Breast epithelium (tissue), 4 donors: ENCODE measurements at places on chromosomes 5 and 9. TPM values are rescaled to one million over a fixed set of nuclear protein-coding genes. Genes with fewer than 3 reads are reported as not detected.

The DNM1 gene
- 11.3 TPM for total RNA-seq

The ATG10 gene
- total RNA-seq, result 6.6 TPM

The PCDHB16 gene
- 4.3 TPM for total RNA-seq

The CKMT2 gene
- 3.7 TPM for total RNA-seq

- no peak for DNase-seq
- no peak overlapping the region for H3K4me3 ChIP-seq
- H3K36me3 ChIP-seq, result no peaks in the 10 kb centered on the region
- H3K4me1 ChIP-seq, result no peaks in the 10 kb centered on the region
These were observed 13.9 kb downstream of the NR2F1 start for GRCh38 chr5:93596676-93597490.

GRCh38 chr9:78559449-78559885 lies 262.5 kb downstream of the PSAT1 start:
- DNase-seq, result no peak
- no peak overlapping the region for H3K27ac ChIP-seq
- no peaks in the 10 kb centered on the region for H3K27me3 ChIP-seq
- no peaks in the 10 kb centered on the region for H3K36me3 ChIP-seq
- H3K4me1 ChIP-seq, result no peaks in the 10 kb centered on the region
- H3K4me3 ChIP-seq, result no peak overlapping the region

- DNase-seq, result no peak
- H3K4me3 ChIP-seq, result no peak overlapping the region
- H3K36me3 ChIP-seq, result no peaks in the 10 kb centered on the region
- no peaks in the 10 kb centered on the region for H3K4me1 ChIP-seq
These were observed 55.3 kb downstream of the ZNF622 start for GRCh38 chr5:16410338-16410737.

GRCh38 chr5:142391058-142391845 lies 66.4 kb upstream of the SPRY4 start:
- peaks cover 8% of the 10 kb centered on the region for H3K4me1 ChIP-seq
- no peak for DNase-seq
- H3K27ac ChIP-seq, result peak overlapping the region; percentile 43
- H3K27me3 ChIP-seq, result no peaks in the 10 kb centered on the region
- H3K4me3 ChIP-seq, result no peak overlapping the region

DNA sequence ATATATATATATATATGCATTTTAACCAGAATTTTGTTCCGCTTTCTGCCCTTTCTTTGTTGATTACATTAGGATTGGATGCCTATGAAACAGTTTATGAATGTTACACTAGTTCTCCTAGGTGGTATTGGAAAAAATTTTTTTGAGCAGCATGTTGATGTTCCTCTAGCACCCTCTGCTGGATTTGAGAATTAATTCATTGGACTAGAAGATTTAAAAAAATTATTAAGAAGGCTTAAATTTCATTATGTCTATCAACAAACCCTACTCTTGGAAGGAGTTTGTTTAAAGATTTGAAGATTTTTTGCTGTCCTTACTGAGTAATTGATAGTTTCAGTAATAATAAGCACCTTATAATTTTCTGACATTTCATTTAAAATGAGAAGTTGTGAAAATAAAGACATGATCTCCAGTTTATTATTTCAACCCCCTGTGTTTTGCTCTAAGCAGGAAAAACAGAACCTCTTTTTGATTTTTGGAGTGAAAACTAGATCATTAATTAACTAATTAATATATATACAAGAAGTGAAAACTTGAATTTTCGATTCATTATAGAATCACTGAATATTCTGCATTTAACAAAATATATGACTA lies 89.6 kb downstream of the CCDC171 start:
- no peak overlapping the region for H3K4me3 ChIP-seq
- H3K27ac ChIP-seq, result no peak overlapping the region
- no peak for DNase-seq
- H3K36me3 ChIP-seq, result no peaks in the 10 kb centered on the region

- DNase-seq, result no peak
- no peaks in the 10 kb centered on the region for H3K36me3 ChIP-seq
- H3K4me3 ChIP-seq, result no peak overlapping the region
- no peak overlapping the region for H3K27ac ChIP-seq
These were observed 163.8 kb upstream of the KLF4 start for GRCh38 chr9:107653263-107653821.

GRCh38 chr9:129712634-129713401 lies 40.0 kb downstream of the PTGES start:
- H3K27me3 ChIP-seq, result no peaks in the 10 kb centered on the region
- H3K36me3 ChIP-seq, result no peaks in the 10 kb centered on the region
- H3K4me1 ChIP-seq, result peaks cover 12% of the 10 kb centered on the region
- DNase-seq, result no peak

DNA sequence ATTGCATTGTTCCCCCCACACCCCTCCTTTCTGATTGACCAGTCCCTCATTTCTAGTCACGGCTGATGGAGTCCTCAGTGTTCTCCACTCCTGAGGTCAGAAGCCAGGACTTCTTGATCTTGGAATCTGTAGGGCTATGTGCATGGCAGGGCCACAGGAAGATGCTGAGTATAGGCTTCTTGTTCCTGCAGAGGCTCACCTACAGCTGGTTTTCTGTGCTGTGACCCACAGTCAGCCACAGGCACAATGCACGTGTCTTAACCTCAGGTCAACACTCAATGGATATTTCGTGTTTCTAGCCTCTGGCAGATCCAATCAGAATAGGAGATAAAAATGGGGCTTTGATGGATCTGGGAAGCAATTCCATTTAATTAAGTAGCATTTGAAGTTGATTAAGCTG lies 14.3 kb upstream of the CXCL14 start:
- H3K4me3 ChIP-seq, result no peak overlapping the region
- DNase-seq, result no peak
- no peak overlapping the region for H3K27ac ChIP-seq
- H3K27me3 ChIP-seq, result no peaks in the 10 kb centered on the region
- no peaks in the 10 kb centered on the region for H3K36me3 ChIP-seq

GRCh38 chr9:127567035-127567729 lies 44.9 kb upstream of the STXBP1 start:
- peak overlapping the region; percentile 88 for H3K4me3 ChIP-seq
- peak; percentile 64 for DNase-seq

- no peak for DNase-seq
- H3K4me1 ChIP-seq, result no peaks in the 10 kb centered on the region
- H3K4me3 ChIP-seq, result no peak overlapping the region
- H3K36me3 ChIP-seq, result no peaks in the 10 kb centered on the region
These were observed 96.9 kb downstream of the ATG10 start for GRCh38 chr5:82068723-82069122.

DNA sequence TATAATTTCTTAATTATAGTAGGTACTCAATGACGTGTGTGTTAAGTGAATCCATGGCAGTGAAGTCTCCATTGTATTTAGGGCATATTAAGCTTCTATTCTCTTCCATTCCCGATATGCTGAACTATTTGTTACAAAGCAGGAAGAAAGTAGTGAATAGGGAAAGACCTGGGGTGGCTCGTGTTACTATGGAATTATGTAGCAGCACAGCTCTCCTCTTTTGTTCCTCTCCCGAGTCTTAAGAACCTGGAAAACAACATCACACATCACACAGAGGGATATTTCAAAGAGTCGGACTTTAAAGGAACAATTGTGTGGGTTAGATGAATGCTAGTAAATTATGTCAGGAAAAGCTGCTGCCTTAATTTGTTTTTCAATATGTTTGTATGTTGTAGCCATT lies 131.8 kb downstream of the PCSK5 start:
- H3K36me3 ChIP-seq, result no peaks in the 10 kb centered on the region
- no peak overlapping the region for H3K27ac ChIP-seq
- H3K4me3 ChIP-seq, result no peak overlapping the region
- no peaks in the 10 kb centered on the region for H3K4me1 ChIP-seq
- no peak for DNase-seq

GRCh38 chr5:91129748-91130147 lies 253.4 kb downstream of the ARRDC3 start:
- no peaks in the 10 kb centered on the region for H3K36me3 ChIP-seq
- peaks cover 22% of the 10 kb centered on the region for H3K4me1 ChIP-seq
- H3K4me3 ChIP-seq, result no peak overlapping the region
- H3K27ac ChIP-seq, result peak overlapping the region; percentile 82
- H3K27me3 ChIP-seq, result no peaks in the 10 kb centered on the region

- H3K27ac ChIP-seq, result no peak overlapping the region
- H3K36me3 ChIP-seq, result no peaks in the 10 kb centered on the region
- no peaks in the 10 kb centered on the region for H3K4me1 ChIP-seq
These were observed 38.4 kb downstream of the HMGCR start for GRCh38 chr5:75375414-75375813.

DNA sequence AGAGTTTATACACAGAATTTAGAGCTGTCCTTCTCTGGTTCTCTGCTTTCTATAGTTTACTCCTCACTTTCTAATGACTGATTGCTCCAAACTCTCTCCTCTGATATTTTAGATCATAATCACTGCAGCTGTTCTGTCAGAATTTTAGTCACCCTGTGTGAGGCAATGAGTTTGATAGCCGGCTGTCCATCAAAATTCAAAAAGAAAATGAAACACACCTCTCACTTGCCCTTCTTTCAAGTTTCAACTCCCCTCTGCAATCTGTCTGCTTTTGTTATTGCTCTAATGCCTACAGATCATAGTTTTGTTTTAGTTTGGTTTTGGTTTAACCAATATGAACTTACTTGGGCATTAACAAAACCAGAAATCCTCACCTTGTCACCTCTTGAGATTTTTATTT lies 23.3 kb upstream of the ABLIM3 start:
- no peak for DNase-seq
- H3K36me3 ChIP-seq, result no peaks in the 10 kb centered on the region
- H3K4me1 ChIP-seq, result no peaks in the 10 kb centered on the region

DNA sequence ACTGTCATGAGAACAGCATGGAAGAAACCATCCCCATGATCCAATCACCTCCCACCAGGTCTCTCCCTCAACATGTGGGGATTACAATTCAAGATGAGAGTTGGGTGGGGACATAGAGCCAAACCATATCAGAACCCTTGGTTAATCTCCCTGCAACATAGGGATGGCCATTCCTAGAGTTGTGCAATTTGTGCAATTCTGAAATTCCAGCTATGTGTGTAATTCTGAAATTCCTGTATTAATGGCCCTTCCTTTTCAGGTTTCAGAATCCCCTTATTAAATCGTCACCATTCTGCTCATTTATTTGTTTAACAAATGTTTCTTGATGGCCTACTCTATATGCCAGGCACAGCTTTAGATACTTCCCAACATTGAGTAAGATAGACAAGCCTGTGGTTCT lies 282.6 kb downstream of the SMARCA2 start:
- no peak for DNase-seq
- H3K36me3 ChIP-seq, result no peaks in the 10 kb centered on the region
- no peak overlapping the region for H3K4me3 ChIP-seq
- no peaks in the 10 kb centered on the region for H3K4me1 ChIP-seq
- H3K27me3 ChIP-seq, result no peaks in the 10 kb centered on the region

DNA sequence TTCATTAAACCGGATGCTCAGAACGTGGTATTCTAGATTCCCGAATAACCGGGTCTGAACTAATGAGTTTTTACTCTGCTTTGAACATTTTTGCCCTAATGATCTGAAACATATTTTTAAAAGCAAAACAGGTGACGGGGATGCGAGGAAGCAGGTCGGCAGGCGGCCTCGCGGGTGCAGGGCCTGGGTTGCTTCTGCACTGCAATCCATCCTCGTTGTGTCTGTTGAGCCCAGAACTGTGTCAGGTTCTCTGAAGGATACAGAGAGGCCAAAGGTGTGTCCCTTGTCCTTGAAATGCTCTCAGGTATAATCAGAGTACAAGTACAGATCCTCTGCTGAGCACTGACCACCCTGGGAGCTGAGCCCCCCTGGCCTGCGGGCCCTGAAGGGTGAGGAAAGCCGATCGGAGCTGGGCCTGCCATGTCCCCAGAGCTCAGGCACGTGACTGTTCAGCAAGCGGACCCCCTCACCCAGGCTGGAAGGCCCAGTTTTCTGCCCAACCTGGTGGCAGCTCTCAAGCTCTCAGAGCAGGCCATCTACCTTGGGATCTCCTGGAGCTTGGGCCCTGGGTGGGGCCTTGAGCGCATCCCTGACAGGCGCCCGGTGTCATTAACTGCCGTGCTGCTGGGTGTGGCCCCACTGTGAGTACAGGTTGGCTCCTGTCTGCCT lies 151.8 kb downstream of the OLFM1 start:
- no peaks in the 10 kb centered on the region for H3K36me3 ChIP-seq
- no peak for DNase-seq
- peaks cover 33% of the 10 kb centered on the region for H3K27me3 ChIP-seq
- no peak overlapping the region for H3K27ac ChIP-seq
- H3K4me1 ChIP-seq, result no peaks in the 10 kb centered on the region

- no peaks in the 10 kb centered on the region for H3K36me3 ChIP-seq
- no peaks in the 10 kb centered on the region for H3K27me3 ChIP-seq
These were observed 253.5 kb downstream of the DMRTA1 start for GRCh38 chr9:22700171-22700570.

- H3K4me1 ChIP-seq, result no peaks in the 10 kb centered on the region
- no peaks in the 10 kb centered on the region for H3K36me3 ChIP-seq
- no peak overlapping the region for H3K27ac ChIP-seq
- no peak overlapping the region for H3K4me3 ChIP-seq
- no peaks in the 10 kb centered on the region for H3K27me3 ChIP-seq
- DNase-seq, result no peak
These were observed 181.4 kb upstream of the TRPM3 start for GRCh38 chr9:71302776-71303175.

GRCh38 chr5:178359738-178360137 lies 127.1 kb upstream of the PHYKPL start:
- no peak overlapping the region for H3K27ac ChIP-seq
- H3K4me1 ChIP-seq, result peaks cover 6% of the 10 kb centered on the region
- H3K36me3 ChIP-seq, result no peaks in the 10 kb centered on the region
- no peak for DNase-seq
- H3K4me3 ChIP-seq, result no peak overlapping the region
- no peaks in the 10 kb centered on the region for H3K27me3 ChIP-seq

DNA sequence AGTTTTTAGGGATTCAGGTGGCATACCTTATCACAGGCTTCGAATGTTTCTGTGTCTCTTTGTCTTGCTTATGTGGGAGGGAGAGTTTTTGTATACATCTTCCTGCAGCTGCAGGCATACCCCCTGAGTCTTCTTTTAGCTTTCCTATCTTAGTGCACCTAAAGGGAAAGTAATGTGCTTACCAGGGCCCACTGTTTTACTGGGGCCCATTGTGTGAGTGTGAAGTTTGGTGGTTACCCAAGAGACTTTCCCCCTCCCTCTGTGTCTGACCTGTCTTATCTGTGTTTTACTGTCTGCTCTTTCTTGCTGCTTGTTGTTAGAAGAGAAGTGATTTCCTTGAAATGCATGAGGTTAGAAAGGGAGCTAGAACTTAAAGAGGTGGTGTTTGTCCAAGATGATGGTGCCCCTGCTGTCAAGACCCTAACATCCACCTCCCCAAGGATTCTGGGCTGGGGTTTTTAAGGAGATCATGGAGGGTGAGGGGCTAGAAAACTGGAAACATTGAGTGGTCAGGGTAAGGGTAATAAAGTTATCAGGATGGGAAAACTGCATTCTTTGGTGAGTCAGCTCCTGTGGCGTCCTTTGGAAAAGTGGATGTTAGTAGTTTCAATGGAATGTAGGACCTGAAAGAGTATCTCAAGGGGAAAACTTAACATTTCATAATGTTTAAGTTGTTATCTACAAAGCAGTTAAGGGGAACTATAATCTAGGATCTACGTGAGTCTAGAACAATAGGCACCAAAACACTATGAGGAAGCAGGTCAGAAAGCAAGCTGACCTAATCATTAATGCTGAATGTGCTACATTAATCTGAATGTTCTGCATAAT lies 583.5 kb upstream of the TUSC1 start:
- H3K36me3 ChIP-seq, result no peaks in the 10 kb centered on the region
- no peaks in the 10 kb centered on the region for H3K27me3 ChIP-seq
- no peak overlapping the region for H3K4me3 ChIP-seq
- H3K4me1 ChIP-seq, result no peaks in the 10 kb centered on the region
